ENCODE measurements at places on chromosomes 6 and 20. TPM values are rescaled to one million over a fixed set of nuclear protein-coding genes. Genes with fewer than 3 reads are reported as not detected.

SLC17A9 gene
- total RNA-seq = 2.5 TPM

NOP56 gene
- 381 TPM for total RNA-seq

AGER gene
- total RNA-seq = 34.1 TPM

SLC17A3 gene
- total RNA-seq = 0.66 TPM

LINC00237 gene
- not detected for total RNA-seq

EDN1 gene
- not detected for total RNA-seq

MRAP2 gene
- total RNA-seq = not detected

Data from T-helper 1 cell treated with Interleukin-12 subunit alpha and Interleukin-12 subunit beta and Interleukin-4 antibody, amounts not matched to agents 30 ng/mL and 1 ng/mL, for 36 hours (primary cell).